ENCODE measurements at places on chromosomes 4 and X.

DNA sequence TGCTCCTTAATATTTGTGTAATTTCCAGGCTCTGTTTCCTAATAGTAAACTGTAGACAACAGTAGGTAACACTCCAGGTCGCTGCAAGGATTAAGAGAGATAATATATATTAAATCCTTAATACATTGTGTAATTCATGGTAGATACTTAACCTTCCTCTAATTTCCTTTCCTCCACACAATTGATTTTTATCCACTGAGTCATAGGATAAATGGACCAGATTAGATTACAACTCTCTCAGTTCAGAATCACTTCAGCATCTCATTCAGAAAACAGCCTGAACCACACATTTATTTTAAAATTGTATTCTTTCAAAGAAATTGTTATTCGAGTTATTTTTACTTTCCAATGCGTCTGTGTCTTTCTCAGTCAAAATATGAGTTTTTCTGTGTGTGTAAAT is 17.1 kb downstream of the GK2 start:
- no peak for DNase-seq

DNA sequence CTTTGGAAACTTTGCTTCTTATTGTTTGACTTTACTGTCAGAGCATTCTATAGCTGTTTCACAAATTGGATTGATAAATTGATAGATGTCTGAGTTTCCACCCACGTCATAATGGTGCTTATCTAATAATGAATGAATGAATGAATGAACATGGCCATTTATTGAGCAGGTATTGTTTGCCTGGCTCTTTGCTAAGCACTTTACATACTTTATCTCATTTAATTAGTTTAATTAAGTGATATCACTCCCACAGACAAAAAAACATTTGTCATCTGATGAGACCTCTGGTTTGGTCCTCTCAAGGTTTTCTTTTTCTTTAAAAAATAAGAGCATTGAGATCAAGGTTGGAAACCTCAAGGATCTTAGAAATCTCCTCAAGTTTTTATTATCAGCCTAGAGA is 2.8 kb downstream of the FRAS1 start:
- DNase-seq = no peak

- DNase-seq = peak; percentile 9
Measured at GRCh38 chr4:51884055-51884454, 41.1 kb downstream of the DCUN1D4 start.

- DNase-seq = no peak
Measured at GRCh38 chrX:51922561-51922960, 29.1 kb downstream of the MAGED1 start.

DNA sequence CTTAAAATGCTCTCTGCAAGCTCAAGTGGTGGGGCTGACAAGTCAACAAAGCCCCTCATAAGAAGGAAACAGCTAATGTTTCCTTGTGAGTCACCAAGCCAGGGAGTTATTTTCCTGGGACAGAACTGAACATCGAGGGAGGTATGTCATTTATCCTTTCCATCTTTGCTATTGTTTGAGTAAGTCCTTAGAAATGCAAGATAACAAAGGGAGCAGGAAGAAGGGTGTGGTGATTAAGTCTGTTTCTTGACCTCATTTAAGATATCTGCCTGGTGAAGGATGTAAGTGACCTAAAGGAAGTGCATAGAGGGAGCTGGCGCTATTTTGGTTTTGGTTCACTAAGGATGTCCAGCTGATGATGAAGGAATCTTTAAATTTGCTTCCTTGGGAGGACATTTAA is 39.9 kb downstream of the ATG4A start:
- no peak for DNase-seq

- no peak for DNase-seq
Measured at GRCh38 chr4:7526929-7527535, 92.3 kb upstream of the PSAPL1 start.

GRCh38 chr4:75169020-75169419 is 236.1 kb downstream of the PARM1 start:
- no peak for DNase-seq

DNA sequence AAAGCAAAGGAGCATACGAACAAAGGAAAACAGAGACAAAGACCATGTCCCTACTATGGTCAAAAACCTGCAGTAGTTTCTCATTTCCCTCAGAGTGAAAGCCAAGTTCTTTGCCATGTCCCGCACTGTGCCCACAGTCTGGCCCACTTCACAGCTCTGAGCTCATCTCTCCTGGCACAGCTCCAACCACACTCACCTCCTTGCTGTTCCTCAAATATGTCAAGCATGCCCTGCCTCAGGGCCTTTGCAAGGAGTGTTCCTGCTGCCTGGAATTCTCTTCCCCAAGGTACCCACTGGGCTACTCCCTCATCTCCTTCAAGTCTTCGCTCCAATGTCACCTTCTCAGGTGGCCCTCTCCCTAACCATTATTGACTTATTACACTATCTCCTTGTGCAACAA is 72.1 kb downstream of the COX18 start:
- no peak for DNase-seq

GRCh38 chrX:7647831-7648230 is 195.1 kb upstream of the VCX start:
- no peak for DNase-seq

DNA sequence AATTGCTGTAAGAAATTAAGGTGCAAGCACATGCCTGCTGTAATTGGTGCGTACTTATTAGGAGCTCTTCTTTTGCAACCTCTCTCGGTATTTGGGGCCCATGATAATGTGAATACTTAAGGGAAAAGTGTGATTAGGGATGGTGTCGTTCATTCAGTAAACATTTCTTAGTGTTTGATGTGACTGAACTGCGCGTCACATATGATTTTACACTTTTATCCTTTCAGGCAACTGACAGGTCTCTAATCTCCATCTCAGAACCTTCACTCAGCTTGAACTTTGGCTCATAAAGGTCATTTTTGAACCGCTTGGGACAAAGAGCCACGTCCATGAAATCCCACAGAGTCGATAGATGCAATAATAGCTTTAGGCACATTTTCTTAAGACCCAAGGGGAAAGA is 612.1 kb upstream of the PITX2 start:
- no peak for DNase-seq

GRCh38 chrX:149221230-149221629 is 283.9 kb downstream of the IDS start:
- DNase-seq = no peak

GRCh38 chr4:142203505-142203904 is 567.1 kb downstream of the IL15 start:
- peak; percentile 47 for DNase-seq

GRCh38 chr4:4614925-4615678 is 73.3 kb upstream of the STX18 start:
- DNase-seq = no peak

DNA sequence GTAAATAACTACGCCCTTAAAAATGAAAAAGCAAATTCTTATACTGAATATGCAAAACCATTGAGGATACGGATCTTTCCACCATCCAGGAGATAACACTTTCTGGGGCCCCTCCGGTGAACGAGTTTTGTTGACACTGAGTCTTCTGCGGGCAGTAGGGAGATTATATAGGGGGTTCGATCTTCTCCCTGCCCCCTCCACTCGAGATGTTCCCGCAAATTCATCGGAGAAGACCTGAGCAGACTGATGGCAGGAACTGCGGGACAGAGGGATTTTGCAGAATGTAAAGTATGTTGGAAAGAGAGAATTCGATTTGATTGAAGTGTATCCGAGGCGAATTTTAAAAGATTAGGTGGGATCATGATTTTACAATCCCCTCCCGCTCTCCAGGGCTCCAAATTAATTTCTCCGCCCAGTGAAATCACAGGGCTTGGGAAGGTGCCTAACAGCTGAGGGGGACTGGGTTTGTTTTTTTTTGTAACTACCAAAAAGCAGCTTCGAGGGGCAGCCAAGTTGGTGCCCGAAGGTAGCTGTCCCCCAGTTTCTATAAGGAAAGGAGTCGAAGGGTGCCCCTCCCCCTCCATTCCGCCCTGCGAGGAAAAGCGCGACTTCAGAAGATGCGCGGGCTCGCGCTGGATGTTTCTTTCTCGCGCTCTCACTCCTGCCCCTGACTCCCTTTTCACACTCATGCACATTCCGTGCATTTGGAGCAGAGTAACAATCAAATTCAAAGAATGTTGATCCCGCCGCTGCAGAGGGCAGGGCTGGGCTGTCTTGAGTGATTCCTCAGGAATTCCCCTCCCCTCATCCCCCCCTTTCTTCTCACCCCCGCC is 1.2 kb downstream of the TMEM255A start:
- no peak for DNase-seq

- DNase-seq = peak; percentile 65
Measured at GRCh38 chr4:26161030-26161824, 159.6 kb upstream of the RBPJ start.

- peak; percentile 56 for DNase-seq
Measured at GRCh38 chrX:147912093-147912801, 528 bp downstream of the FMR1 start.

GRCh38 chrX:151695583-151696340 is 504 bp downstream of the PRRG3 start:
- DNase-seq = no peak

GRCh38 chr4:2306773-2307410 is 45.0 kb upstream of the MXD4 start:
- DNase-seq = no peak

DNA sequence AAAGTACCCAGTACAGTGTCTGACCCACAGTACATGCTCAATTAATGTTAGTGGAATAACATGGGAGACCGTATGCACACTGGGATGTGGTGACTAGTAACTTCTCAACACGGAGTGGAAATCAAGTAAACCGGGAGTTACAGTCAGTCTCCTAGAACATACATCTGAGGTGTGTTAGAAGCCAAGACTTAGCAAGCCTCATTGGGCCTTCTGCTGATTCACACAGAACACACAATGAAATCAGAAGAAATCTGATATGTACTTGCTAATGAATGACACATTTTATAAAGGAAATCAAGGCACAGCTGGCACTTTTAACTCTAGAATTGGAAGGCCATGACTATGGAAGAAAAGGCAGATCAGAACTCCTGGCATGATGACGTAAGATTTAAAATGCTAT is 13.0 kb downstream of the TRAPPC2 start:
- DNase-seq = no peak

DNA sequence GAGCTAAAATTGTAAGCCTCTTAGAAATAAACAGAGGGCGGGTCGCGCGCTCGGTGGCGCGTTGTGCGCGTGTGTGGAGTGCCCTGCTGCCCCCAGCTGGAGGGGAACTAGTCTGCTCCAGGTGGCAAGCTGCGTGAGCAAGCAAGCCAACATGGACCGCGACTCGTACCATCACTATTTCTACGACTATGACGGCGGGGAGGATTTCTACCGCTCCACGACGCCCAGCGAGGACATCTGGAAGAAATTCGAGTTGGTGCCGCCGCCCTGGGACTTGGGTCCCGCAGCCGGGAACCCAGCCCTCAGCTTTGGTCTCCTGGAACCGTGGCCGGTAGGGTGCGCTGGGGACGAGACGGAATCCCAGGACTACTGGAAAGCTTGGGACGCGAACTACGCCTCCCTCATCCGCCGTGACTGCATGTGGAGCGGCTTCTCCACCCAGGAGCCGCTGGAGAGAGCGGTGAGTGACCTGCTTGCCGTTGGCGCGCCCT is 66.1 kb downstream of the DNAAF6 start:
- DNase-seq = no peak

GRCh38 chrX:130848763-130849162 is 54.2 kb downstream of the ENOX2 start:
- no peak for DNase-seq

DNA sequence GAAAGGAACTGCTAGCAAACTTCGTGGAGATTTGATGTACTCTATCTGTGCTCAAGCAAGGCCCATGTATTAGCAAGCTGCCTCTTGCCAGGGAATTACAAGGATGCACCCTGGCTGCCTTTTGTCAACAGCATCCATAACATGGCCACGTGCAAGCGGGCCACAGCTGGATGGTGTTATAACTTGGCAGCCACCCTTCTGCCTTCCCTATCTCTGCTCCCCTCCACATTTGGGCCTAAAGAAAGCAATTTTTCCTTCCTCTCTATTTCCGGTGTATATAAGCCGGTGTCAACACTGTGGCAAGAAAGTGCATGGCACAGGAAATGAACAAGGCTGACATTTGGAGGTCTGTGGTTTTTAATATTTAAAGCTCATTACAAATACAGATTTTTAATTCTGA is 94.8 kb downstream of the CLNK start:
- no peak for DNase-seq

DNA sequence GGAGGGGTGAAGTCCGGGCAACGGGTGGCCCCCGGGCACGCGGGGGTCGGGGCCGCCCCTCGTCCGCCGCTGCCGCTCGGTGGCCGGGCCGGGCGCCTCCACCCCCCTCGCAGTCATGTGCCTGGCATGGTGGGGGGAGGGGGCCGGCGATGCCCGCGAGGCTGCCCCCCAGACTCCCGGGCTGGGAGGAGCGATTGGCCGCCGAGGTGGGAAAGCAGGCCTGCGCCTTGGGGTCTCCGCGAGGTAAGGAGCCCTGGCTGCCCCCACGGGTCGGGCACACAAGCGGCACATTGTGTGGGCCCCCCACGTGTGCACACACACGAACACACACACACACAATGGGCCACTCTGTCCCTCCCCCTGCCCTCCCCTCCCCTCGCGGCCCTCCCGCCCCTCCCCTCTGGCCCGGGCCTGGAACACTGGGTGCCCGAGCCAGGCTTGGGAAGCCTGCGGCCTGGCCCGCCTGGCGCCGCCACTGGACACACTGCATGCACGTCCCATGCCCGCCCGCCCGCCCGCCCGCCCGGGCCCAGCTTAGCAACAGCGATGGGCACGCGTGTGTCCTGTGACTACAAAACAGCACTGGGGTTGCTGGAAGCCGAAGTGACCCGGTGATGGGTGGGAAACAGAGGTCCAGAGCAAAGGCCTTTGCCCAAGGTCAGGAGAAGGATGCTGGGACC is 1.3 kb downstream of the SLC6A8 start:
- DNase-seq = no peak

GRCh38 chr4:158299459-158300007 is 89.2 kb downstream of the TMEM144 start:
- DNase-seq = no peak

DNA sequence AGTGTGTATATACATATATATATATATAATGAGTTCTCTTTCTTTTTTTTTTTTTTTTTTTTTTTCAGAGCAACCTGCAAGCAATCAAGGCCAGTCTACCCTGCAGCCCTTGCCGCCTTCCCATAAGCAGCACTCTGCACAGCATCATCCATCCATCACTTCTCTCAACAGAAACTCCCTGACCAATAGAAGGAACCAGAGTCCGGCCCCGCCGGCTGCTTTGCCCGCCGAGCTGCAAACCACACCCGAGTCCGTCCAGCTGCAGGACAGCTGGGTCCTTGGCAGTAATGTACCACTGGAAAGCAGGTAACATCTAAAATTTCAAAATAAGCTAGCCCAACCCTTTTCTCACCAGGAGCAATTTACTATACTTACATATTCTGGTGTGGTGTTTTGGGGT is 316.3 kb downstream of the DCTD start:
- no peak for DNase-seq

- DNase-seq = peak; percentile 13
Measured at GRCh38 chr4:30716158-30716557, 4.0 kb upstream of the PCDH7 start.

GRCh38 chrX:30577362-30577991 is at the start of gene TASL:
TSS of gene TASL (minus strand) at chrX:30577766. CDS start at chrX:30560355, 17,411 bp downstream.
- DNase-seq = no peak

Measured in lung microvascular endothelial cell (primary cell).